ENCODE measurements at places on chromosomes 3 and 15.

DNA sequence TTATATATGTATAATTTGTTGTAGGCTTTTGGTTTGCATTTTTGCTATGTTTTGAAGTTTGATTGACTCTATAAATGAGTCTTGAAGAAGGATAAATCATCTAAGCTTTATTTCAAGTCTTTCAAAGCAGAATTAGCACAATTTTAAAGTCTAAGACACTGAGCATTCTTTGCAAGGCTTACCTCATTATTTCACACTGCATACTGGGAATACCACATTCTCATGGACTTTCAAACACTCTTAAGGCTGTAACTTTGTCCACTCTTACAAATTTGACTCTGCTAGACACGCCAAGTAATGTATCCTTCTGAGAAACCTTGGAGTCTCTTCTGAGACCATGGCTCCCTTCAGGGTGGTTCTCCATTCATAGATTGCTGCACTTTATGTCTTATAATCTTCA, 281.3 kb upstream of the COL8A1 start:
- DNase-seq: no peak

- no peak for DNase-seq
These were observed 14.8 kb downstream of the LOXL1 start for GRCh38 chr15:73941044-73941443.

- DNase-seq: no peak
These were observed 69.3 kb downstream of the CD47 start for GRCh38 chr3:108021533-108021932.

DNA sequence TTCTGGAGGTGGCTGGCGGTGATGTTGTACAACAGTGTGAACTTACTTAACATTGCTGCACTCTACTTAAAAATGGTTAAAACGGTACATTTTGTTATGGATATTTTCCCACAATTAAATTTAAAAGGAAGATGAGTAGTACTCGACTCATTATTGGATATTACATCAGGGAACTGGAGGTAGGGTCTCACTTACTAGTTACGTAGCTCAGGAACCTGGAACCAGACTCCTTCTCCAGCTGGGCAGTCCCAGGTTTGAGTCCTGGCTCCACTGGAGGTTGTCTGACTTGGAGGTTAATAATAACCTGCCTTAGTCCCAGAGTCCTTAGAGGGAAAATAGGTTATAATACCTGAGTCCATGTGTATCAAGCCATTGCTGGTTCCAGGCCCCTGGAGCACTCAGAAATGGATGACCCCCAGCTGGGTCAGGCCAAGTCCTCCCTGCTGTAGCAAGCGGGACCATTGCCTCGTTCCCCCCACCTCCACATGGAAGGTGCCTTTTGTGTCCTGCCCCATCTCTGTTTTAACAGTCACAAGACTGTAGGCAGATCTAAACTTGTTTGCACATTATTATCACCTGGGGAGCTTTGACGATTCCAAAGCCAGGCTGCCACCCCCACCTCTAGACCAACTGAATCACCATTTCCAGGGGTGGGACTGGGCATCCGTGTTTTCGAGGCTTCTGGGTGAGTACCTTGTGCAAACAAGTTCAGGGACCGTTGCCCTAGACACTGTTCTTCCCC, 126.6 kb downstream of the IGF1R start:
- no peak for DNase-seq

- DNase-seq: no peak
These were observed 65.1 kb upstream of the GUCA1C start for GRCh38 chr3:109018828-109019227.

- DNase-seq: no peak
These were observed 11.1 kb downstream of the ATXN7 start for GRCh38 chr3:63874769-63875168.

GRCh38 chr15:31302778-31303725, 23.6 kb upstream of the KLF13 start:
- peak; percentile 64 for DNase-seq
